K562 (cell line): ENCODE measurements at places on chromosomes 3 and 15. TPM values are rescaled to one million over a fixed set of nuclear protein-coding genes. Genes with fewer than 3 reads are reported as not detected.

Gene BAHD1
- 19.0 and 19.4 TPM in 2 replicates for polyA plus RNA-seq

Gene POU1F1
- not detected in 2 replicates for polyA plus RNA-seq

Gene LRTM1
- polyA plus RNA-seq = not detected in 2 replicates

Gene VIPR1
- polyA plus RNA-seq = not detected in 2 replicates

Gene SATB1
- polyA plus RNA-seq = 0.09 TPM in 1 of 2 replicates, not detected in the other

Gene NDN
- polyA plus RNA-seq = 2.4 and 3.6 TPM in 2 replicates

Gene SEMA5B
- not detected in 2 replicates for polyA plus RNA-seq

Gene DGKG
- 0.01 and 0.35 TPM in 2 replicates for polyA plus RNA-seq

Gene ANKUB1
- polyA plus RNA-seq = not detected in 2 replicates

Gene CEP97
- 2.6 and 3.5 TPM in 2 replicates for polyA plus RNA-seq

Gene PAQR9
- 0.33 and 0.47 TPM in 2 replicates for polyA plus RNA-seq

Gene MST1
- polyA plus RNA-seq = 1.8 and 5.0 TPM in 2 replicates

Gene KLF15
- 2.8 and 3.2 TPM in 2 replicates for polyA plus RNA-seq

Gene POMGNT2
- 11.9 and 13.9 TPM in 2 replicates for polyA plus RNA-seq

Gene PTPRG
- not detected in 2 replicates for polyA plus RNA-seq

Gene NOX5
- not detected in 2 replicates for polyA plus RNA-seq

Gene NGLY1
- polyA plus RNA-seq = 73.5 and 81.6 TPM in 2 replicates

Gene GOLGA6L7
- not detected in 2 replicates for polyA plus RNA-seq

Gene MORC1
- polyA plus RNA-seq = 0.08 and 0.42 TPM in 2 replicates

Gene NOP10
- 428 and 573 TPM in 2 replicates for polyA plus RNA-seq

Gene LCTL
- polyA plus RNA-seq = not detected in 2 replicates

Gene CHL1
- not detected in 2 replicates for polyA plus RNA-seq

Gene LXN
- polyA plus RNA-seq = not detected in 2 replicates

Gene SUSD5
- not detected in 2 replicates for polyA plus RNA-seq

Gene C3orf22
- polyA plus RNA-seq = not detected in 2 replicates

Gene A4GNT
- not detected in 2 replicates for polyA plus RNA-seq

Gene NPAP1
- not detected in 2 replicates for polyA plus RNA-seq

Gene OR5K2
- polyA plus RNA-seq = not detected in 2 replicates

Gene BFSP2
- polyA plus RNA-seq = not detected in 2 replicates

Gene XYLB
- polyA plus RNA-seq = 12.5 and 12.8 TPM in 2 replicates

Gene SLC2A2
- polyA plus RNA-seq = not detected in 2 replicates

Gene EXOSC7
- 110 and 134 TPM in 2 replicates for polyA plus RNA-seq

Gene NR2E3
- polyA plus RNA-seq = not detected in 2 replicates

Gene ATP2B2
- polyA plus RNA-seq = not detected in 2 replicates

Gene IL17RB
- polyA plus RNA-seq = 2.7 and 2.8 TPM in 2 replicates

Gene SLC15A2
- 0.28 and 0.51 TPM in 2 replicates for polyA plus RNA-seq

Gene ACKR4
- not detected in 2 replicates for polyA plus RNA-seq

Gene SPINK8
- polyA plus RNA-seq = not detected in 2 replicates

Gene AHSG
- not detected in 2 replicates for polyA plus RNA-seq

Gene PRSS50
- not detected in 2 replicates for polyA plus RNA-seq

Gene ITIH4
- not detected in 2 replicates for polyA plus RNA-seq

Gene SCN11A
- not detected in 2 replicates for polyA plus RNA-seq

Gene PRR20G
- polyA plus RNA-seq = not detected in 2 replicates

Gene DUOX1
- polyA plus RNA-seq = not detected in 2 replicates

Gene PGBD4
- polyA plus RNA-seq = 2.7 and 3.2 TPM in 2 replicates

Gene CACNA2D3
- not detected in 2 replicates for polyA plus RNA-seq

Gene TERB2
- not detected in 2 replicates for polyA plus RNA-seq

Gene GOLGA8R
- polyA plus RNA-seq = 0.04 and 0.36 TPM in 2 replicates

Gene NIPA2
- polyA plus RNA-seq = 87.3 and 91.8 TPM in 2 replicates

Gene SERINC4
- 0.23 and 0.86 TPM in 2 replicates for polyA plus RNA-seq

Gene MESP2
- 0.37 and 0.47 TPM in 2 replicates for polyA plus RNA-seq

Gene FNDC3B
- polyA plus RNA-seq = 9.2 and 9.8 TPM in 2 replicates
